Fibroblast of the aortic adventitia (primary cell): ENCODE measurements at places on chromosomes 6 and 20. TPM values are rescaled to one million over a fixed set of nuclear protein-coding genes. Genes with fewer than 3 reads are reported as not detected.

GRCh38 chr6:138129190-138129589, 22.0 kb upstream of the PERP start:
- no peak for DNase-seq

DNA sequence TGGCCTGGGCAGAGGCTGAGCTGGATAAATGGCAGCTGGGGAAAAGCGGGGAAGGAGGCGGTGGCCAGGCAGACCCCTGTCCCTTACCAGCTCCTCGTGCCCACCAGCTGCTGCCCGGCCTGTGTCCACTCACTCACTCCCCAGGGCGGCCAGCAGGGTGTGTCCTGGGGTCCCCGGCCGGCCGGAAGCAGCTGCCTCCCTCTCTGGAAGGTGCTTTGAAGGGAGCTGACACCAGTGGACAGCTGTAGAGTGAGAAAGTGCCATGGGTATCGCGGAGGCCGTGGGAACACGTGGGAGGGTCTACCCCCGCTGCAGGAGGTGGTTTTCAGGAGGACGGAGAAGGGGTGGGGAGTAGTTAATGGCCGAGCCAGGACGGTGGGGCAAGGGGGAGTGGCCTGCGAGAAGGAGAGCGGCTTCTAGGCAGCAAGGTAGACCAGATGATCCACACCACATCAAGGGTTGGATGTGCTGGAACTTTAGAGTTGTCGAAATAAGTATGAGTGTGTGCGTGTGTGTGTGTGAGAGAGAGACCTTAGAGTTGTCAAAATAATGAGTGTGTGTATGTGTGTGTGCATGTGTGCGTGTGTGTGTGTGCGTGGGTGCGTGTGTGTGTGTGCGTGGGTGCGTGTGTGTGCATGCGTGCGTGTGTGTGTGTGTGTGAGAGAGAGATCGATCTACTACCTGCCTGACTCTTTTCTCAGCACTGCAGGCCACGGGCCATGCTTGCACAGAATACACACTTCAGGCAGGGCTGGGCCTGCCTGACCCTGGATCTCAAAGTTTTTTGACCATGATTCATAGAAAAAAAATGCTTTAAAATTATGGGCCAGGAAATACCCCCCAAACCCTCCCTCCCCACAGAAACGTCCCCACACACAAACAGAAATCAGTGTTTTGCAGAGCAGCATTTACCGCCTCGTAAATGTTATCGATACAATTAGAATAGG, 43.9 kb downstream of the CDH4 start:
- no peak for DNase-seq

- no peak for DNase-seq
These were observed 409.4 kb upstream of the SASH1 start for GRCh38 chr6:147933224-147933623.

DNA sequence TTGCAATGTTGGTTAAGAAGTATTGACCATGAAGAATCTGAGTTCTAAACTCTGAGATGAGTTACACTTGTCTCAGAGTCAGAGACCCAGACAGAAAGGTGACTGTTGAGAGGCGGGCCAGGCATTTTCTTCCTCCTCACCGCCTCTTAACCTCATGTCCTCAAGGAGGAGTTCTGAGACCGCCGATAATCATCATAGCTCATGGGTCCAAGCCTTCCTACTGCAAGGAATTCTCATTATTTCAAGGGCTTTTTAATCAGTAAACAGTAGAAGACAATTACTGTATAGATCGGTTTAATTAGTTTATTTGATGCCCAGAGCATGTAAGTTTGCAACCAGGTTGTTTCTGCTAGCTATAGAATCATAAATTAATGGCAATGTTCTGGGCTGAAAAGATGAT, 382.4 kb upstream of the MMS22L start:
- no peak for DNase-seq

DNA sequence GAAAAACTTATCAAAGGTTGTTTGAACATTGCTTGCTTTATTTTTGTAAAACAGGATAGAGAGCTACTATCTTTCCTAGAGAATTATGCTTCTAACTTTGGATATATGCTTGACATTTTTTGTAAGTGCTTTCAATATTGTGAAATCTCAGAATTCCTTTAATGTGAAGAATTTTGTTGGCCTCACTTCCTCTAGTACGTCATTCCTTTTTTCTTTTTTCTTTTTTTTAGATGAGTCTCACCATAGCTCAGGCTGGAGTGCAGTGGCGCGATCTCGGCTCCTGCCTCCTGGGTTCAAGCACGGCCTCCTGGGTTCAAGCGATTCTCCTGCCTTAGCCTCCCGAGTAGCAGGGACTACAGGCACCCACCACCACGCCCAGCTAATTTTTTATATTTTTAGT, 668.1 kb downstream of the RFPL4B start:
- peak; percentile 92 for DNase-seq

- peak; percentile 35 for DNase-seq
These were observed 48.1 kb downstream of the CHMP4B start for GRCh38 chr20:33859157-33859695.

DNA sequence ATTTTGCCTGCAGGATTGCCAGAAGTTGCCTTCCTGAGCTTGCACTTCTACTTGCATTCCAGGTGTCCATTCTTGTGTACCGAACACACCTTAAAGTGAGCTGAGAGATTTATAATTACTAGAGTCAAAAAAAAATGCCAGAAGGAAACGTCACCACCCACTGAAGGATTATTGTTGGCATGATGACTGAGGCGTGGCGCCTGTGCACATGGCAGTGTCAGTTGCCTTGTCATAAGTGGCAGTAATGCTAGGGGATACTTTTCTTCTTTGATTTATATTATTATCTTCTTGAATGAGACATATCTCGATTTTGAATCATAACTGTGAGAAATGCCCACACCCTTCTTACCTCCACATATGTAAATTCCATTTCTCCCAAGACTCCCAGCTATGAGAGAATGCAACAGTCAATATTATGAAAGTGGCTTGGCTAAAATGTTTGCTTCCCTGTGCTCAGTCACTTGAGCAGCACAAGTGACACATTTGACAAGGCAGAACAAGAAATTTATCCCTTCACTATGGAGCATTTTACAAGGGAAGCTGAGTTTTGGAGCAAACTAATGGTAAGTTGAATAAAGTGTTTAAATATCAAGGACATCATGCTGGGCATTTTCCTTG, 149.5 kb upstream of the SASH1 start:
- DNase-seq = peak; percentile 16

The ADTRP gene
- 2.6 and 10.9 TPM in 2 replicates for total RNA-seq

DNA sequence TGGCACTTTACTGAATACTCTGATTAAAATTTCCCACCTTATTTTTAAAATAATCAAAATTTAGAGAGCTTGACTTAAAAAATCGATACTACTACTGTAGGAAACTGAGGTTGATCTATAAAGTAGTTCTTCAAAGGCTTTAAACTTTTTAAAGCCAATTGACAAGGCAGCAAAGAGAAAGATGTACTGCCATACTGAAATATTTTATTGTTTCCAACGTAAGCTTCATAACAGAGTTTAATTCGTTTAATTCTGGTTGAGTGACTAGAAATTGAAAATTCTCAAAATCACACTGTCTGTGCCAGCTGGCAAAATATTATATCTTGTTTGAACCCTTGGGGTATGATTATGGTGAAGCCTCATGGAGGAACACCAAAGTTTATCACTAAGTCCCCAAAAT, 207.6 kb downstream of the UNC5CL start:
- no peak for DNase-seq

- DNase-seq = no peak
These were observed 18.1 kb upstream of the SIRPA start for GRCh38 chr20:1876975-1877608.
